ENCODE measurements at places on chromosomes 1 and 21.

DNA sequence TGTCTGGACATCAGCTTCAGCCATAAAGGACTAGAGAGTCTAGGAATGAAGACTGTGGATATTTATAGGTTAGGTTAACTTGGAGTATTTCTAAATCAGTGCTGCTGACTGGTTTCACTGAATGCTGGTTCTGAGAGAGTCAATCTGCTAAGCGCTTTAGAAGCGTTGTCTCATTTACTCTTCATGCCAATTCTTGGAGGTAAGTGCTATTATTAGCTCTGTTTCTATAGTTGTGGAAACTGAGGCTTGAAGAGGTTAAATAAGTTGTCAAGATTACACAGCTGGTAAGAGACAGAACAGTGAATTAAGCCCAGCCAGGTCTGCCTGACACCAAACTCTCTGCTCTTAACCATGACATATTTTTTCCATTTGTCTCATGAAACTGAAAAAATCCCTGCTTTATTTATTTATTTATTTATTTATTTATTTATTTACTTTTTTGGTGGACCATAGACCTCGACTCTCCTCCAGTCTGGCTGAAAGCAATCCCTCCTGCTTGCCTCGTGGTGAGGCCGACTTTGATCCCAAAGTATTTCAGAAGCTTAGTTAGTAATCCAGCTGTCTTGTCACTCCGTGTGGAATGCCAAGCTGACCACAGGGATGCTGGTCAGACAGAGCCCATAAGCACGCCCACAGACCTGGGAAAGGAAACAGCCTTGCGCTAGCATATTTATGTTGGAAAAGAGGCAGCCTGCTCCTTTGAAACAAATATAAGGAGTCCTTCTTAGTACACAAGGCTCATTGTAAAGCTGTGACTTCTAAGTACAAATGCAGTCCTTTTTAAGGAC is 16.9 kb downstream of the NTMT2 start:
- DNase-seq: no peak

DNA sequence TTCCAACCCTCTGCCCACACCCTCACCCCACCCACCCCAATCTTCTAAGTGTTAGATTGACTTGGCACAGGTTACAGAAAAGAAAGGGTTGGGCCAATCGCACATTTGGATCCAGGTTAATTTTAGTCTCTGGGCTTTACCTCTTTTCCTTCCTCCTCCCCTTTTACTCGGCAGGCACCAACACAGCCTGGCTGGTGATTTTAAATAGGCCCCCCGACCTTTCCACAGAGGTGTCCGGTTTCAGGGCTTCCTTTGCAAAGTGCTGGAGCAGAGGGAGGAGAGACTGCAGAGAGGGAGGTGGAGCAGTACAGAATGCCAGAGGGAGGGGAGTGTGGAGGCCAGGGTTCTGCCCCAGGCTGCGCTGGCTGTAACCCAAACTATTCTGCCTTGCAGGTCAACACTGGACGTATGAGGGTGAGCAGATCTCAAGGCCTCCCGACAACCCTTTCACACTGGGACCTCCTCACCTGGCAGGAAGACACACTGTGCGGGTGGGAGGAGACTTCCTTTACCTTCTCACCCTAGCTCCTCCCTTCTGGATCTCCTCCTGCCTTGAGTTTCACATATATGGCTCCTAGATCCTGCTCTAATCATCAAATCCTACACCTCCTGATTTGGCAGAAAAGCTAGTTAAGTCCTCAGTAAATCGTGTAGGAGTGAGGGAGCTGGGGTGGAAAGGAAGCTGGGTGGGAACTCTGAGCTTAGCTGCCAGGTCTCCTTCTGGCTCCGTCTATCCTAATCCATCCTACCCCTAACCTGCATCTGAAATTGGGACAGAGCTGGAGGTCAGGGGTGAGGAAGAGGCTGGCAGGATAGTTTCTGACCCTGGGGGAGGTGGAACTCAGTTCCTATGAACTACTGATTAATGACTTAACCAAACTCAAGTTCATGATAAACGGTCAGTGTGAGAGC is 2.4 kb downstream of the CA14 start:
- no peak for DNase-seq

DNA sequence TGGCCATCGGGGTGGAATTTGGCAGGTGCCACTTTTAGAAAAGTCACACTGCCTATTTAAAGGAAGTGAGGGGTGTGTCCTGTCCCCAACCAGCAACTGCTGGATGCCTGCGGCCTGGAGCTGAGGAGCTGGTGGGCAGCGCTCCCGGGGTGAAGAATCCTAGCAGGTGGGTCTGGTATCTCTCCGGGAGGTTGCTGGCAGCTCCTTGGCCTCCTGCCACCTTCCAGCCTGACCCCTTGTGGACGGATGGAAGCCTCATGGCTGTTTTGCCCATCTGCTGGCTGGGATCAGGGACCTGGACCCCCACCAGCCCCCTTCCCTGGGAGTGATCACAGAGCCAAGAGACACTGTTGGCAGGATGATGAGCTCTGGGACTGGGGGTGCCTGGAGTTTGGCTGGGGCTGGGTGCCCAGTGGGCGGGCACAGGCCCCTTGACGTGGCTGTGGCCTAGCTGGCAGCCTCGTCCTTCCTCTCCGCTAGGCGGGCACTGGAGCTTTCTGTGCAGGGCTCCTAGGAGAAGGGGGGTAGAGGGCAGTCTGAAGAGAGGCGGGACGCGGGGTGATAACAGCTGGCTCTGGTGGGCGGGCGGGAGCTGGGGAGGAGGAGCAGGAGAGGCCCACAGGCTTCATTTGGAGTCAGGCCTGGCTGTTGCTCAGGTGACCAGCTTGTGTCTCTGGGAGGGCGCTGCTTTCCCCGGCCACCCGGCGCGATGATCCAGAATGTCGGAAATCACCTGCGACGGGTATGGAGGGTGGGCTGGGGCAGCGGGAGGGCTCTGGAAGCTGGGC is at the start of gene ACOT11:
Gene ACOT11, plus strand, starts transcription at position 628 of the 788 bp plus-strand sequence. Its CDS starts 82 bp downstream, at position 710.
- peak; percentile 78 for DNase-seq

DNA sequence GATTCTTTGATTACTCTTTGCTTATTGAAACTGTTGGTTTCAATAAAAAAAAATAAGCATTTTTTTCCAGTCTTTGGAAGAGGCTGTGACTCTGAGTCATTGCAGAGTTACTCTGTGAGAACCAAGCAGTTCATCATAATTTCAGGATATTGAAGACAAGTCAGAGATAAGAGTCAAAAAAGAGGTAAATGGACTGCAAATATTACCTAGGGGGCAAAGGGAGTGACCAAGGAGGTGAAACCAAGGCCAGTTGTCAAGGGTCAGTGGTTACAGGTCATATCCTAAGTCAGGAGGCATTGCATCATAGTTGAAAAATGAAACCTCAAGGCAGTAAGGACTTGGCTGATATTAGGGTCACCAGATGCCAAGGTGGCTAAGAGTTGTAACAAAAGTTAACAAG is 597.1 kb upstream of the USP24 start:
- DNase-seq: no peak

DNA sequence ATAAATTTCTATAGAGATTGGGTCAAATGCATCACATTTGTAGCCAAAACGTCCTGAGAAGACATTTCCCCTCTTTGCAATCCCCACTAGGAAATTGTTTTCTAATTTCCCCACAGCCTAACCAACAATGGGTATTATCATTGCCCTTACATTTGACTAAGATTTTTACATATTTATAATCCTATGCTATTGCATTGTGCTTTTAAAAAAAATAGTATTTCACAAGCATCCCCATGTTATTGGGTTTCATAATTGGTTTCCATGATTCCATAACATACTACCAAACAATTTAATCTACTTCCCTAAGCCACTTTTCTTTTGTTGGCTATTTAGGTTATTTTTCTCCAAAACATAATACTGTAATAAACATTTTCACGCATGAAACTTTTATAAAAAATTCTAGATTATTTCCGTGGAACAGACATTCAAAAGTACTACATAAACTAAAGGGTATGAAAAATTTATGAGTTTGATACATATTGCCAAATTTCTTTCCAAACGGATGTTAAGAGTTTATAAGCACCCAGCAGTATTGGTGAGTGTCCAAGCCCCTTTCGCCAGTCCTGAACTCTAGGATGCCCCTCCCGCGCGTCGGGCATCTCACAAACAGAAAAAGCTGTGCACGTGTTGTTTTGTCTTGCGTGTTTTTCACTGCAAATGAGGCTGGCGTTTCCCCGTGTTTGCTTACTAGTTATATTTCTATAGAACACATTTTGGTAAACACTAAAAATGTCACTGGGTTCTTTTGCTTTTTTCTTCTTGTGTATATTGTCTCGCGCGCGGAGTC is 2.0 kb upstream of the LHX4 start:
- DNase-seq: no peak

DNA sequence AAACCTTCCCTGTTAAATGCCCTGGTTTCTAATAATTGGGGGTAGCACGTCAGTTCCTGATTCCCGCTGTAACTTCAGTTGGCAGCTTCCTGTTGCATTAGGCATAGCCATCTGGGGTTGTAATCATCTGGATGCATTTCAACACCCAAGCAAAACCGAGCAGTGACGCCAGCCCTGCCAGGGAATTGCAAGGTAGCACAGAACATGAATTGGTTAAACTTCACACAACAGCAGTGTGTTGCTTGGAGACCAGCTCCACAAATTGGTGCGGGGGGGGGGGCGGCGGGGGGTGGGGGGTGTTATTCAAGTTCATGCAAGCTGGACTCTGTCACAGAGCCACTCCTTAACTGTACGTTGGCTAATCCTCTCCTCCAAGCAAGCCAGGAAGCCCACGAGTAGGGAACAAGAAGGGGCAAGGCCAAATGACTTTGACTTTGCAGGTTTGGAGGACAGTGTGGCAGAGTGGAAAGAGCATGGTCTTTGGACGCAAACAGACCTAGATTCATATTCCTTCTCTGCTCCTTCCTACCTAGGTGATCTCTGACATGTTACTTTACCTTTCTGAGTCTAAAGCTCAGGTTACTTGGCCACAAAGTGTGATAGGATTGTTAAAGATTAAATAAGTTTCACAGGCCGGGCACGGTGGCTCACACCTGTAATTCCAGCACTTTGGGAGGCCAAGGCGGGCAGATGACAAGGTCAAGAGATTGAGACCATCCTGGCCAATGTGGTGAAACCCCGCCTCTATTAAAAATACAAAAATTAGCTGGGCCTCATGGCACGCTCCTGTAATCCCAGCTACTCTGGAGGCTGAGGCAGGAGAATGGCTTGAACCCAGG is 4.7 kb downstream of the LAX1 start:
- peak; percentile 70 for DNase-seq

DNA sequence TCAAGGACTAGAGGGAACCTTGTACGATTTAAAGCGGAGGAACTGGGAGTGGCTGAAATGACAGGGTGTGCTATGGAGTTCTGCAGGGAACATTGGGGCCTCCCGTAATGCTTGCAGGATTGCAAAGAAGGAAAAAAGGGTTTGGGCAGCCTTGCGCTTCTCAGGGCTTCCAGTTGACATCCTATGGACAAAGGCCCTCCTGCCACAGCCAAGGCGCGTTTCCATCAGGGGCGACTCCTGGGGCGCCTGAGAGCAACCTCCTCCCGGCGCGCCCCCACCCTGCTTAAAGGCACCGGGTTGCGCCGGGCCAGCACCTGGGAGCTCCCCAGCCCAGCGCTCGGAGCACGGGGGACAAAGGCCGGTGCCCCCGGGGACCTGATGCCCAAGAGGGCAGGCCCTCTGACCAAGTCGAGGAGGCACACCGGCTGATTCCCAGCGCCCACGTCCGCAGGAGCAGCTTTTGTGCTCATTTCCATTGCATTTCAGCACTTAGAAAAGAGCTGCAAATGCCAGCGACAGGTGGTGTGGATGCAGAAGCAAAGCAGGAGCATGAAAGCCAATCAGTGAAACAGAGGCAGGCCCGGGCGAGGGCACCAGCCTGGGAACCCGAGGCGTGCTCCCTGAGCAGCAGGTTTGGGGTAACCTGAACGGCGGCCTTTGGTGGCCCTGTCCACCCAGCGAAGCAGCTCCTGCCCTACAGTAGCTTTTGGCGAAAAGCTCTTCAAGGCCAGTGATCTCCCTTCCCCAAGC is 17.6 kb upstream of the RNF187 start:
- no peak for DNase-seq

DNA sequence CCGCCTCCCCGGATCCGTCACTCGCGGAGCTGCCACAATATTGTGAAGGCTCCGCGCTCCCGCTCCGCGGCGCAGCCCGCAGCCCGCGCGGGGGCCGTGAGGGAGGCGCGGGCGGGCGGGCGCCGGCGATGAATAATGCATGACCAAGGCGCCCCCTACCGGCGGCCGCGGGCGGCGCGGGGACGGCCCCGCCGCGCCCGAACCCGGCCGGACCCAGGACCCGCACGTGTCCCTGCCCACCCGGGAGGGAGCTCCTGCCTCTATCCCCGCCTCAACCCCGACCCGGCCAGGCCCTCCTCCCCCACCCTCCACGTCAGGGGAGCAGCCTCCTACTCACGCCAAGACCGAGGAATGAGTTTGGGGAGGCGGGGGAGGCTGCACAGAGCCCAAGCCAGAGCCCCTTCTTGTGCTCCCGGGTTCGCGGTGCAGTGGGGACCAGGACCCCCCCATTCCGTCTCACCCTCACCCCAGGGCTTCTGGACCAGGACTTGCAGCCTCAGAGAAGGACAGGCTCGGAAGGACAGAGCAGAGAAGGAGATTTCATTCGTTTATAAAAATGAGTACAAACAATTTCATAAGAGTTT is 70.8 kb upstream of the CASZ1 start:
- DNase-seq: no peak

- DNase-seq: no peak
Measured at GRCh38 chr1:1562556-1563195, 12.0 kb downstream of the SSU72 start.

DNA sequence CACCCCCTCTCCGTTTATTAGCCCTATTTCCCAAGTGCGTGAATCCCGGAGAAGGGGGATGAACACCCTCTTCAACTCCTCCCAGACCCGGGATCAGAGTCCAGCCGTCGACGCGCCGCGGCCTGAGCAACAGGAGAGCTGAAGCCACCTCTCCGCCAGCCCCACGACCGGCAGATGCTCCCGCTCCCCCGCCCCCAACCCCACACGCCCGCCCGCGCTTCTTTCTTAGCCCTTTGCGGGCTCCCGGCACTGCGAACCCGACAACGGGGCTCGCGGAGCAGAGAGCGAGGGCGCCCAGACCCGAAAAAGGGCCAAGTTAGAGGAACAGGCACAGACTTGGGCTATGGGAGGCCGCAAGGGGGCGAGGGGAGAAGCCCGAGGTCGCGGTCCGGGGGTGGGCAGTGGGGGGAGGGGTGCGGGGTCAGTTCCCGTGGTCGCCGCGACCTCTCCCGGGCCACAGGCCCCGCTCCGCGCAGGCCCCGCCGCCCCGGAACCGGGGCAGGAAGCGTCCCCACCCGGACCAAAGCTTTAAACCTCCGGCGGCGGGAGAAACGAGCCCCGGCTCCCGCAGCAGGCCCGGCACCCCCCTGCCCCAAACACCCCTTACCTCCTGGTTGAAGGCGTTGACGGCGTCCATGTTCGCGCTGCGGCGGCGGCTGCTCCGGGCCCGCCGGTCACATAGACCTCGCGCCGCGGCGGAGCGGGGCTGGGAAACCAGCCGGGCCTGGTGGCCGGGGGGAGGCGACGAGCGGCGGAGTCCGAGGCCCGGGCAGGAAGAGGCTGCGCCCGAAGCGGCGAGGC is 662 bp downstream of the SCAF4 start:
- peak; percentile 20 for DNase-seq

DNA sequence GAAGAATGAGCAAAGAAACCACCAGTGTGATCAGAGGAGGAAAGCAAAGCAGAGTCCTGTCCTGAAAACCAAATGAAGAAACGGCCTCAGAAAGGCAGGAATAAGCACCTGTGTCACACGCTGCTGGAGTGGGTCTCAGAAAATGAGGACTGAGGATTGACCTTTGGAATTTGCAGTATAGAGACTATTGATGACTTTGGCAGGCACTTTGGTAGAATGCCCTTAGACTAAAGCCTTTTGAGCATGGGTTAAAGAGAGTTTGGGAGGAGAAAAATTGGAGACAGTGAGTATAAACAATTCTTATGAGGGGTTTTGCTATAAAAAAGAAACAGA is 43.2 kb downstream of the HENMT1 start:
- no peak for DNase-seq

- no peak for DNase-seq
Measured at GRCh38 chr1:36918604-36919003, 115.7 kb downstream of the GRIK3 start.

- DNase-seq: no peak
Measured at GRCh38 chr1:58434181-58434580, 112.3 kb downstream of the OMA1 start.
